Pons (tissue), 1 donor: ENCODE measurements at places on chromosomes 7 and 10.

DNA sequence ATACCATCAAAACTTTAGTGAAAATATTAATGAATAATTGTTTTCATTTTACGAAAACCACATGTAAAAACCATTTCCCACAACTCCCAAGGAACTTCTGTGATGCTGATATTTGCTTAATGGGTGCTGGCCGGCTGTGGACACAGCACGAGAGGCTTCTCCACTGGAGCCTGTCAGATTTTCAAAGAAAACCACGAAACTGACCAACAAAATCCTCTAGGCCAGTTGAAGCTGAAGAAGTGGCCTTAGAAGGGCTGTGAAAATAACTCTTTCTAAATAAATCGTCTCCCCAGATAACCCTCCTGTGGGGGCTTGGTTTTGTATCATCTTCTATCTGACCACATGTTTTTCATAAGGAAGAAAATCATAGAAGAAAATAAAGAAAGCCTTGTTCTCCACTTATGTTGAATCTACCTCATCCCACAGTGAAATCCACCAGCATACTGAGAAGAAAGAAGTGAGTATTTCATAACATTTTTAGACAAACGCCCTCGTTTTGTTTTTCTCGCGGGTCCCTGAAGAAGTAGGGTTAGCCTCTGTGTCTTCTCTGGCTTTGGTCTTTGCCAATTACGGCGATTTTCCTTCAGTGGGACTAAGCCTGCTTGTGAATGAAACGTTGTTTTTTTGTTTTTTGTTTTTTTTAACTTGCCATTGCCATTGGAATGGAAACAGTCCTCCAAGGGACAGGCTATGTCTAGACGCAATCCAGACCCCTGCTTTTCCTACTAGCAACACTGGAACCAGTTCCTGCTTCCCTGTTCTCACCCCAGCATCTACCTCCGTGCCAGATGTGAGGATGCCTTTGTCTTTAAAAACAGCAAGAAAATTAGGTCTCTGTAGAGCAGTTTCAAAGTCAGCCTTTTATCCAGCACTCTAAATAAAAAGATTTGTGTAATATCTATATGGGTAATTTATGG lies 123.9 kb downstream of the ADAM12 start:
- DNase-seq: no peak

DNA sequence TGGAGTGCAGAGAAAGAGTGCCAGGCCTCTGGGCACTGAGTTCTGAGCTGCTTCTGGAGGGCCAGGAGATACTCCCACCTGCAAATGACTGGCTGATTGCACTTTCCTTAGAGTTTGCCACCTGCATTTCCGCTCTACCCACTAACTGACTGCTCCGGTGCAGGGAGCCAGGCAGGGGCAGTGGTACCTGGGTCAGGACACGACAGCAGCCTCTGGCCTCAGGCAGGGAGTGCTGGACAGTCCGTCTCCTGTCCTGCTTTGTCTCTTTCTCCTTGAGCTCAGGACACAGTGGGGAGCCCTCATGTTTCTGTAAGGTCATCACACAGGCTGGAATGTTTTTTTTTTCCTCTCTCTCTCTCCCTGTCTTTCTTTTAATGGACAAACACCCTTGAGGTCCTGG lies 252.0 kb downstream of the DPP6 start:
- no peak for DNase-seq

DNA sequence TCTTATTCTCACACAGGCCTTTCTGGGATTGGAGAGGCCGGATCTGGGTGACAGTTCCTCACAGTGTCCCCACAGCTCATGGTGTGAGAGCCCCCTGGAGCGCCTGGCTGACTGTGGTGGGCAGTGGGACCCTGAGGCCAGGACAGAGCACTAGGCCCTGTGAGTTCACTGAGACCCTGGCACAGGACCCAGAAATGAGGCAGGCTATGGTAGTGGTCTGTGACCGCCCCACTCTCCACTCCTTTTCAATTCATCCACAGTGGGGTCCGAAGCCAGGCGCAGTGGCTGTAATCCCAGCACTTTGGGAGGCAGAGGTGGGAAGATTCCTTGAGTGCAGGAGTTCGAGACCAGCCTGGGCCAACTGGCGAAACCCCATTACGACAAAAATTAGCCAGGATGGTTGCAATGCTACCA lies 95.9 kb upstream of the TNRC18 start:
- no peak for DNase-seq

DNA sequence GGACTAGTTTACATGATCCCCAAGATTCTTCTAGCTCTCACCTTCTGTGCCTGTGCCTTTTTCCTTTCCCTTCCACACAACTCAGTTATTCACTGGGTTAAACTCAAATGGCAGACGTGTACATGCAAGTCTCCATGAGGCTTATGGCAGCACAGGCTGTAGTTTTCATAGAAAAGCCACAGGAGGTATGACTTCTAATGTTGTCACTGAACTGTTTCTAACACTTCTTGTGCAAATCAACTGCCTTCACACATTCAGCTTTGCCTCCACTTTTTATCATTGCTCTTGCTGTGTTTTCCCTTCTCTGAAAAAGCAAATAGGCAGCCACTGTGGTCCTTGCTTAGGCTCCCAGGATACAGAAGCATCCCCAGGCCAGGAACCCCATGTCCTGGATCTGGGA lies 5.3 kb upstream of the GIMAP5 start:
- no peak for DNase-seq

DNA sequence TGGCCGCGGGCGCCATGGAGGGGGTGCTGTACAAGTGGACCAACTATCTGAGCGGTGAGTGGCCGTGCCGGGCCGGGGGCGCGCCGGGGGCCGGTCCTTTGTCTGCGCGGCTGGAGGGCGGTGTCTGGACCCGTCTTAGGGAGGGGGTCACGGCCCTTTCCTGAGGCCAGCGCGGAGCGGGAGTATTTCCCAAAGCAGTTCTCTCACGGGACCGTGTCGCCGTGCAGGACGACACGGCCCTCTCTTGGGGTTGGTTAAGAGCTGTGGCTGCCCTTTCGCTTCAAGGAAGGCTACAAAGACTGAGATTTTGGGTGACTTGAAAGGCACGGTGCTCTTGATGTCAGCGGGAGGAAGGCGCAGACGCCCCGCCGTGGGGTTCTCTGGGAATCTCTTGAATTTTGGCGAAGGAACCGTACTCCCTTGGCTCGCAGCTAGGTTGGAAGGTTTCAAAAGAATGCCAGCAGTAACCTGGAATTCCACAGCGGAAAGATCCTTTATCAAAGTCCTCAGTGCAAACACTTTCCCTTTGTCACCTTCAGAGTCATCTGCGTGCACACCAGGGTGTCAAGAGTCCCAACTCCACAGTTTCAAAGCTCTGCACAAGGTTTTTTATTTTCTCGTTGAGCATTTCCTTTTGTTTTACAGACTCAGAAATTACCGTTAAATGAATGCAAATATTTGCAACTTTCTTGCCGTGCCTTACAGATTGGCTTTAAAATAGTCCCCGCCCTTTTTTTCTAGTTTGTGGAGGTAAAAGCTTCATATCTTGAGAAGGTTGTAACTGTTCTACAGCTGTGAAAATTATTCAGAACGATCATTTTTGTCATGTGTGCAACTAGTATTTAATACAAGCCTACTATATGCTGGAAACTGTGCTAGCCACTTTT lies 780 bp downstream of the PLEKHA8 start:
- peak; percentile 38 for DNase-seq

GRCh38 chr10:35570397-35570796 lies 34.7 kb upstream of the GJD4 start:
- no peak for DNase-seq

- DNase-seq: no peak
Observed at GRCh38 chr10:114538181-114538906, 119.7 kb downstream of the ABLIM1 start.

DNA sequence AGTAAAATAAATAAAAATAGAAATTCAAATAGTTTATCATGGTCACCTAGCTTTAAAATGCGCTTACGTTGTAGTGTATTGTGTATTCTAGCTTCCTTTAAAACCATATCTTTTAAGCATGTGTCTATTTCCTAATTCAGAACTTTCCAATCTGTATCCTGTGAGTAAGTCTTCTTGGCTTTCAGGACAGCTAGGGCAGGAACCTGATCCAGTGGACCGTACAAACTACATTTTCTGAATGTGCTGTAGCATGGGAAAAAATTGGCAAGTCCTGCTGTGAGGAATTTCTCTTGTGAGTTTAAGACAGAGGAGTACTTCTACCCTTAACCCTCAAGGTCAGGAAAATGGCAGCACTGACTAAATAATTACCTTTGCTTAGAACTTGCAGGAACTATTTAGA lies 12.1 kb downstream of the OPN1SW start:
- DNase-seq: no peak
